Activated T-helper 1 cell treated with Interleukin-2 at 50 U/mL for 16 hours (primary cell): ENCODE measurements at places on chromosomes 3 and 15.

GRCh38 chr3:33717616-33717865 lies 513 bp downstream of the CLASP2 start:
- no peak for DNase-seq

DNA sequence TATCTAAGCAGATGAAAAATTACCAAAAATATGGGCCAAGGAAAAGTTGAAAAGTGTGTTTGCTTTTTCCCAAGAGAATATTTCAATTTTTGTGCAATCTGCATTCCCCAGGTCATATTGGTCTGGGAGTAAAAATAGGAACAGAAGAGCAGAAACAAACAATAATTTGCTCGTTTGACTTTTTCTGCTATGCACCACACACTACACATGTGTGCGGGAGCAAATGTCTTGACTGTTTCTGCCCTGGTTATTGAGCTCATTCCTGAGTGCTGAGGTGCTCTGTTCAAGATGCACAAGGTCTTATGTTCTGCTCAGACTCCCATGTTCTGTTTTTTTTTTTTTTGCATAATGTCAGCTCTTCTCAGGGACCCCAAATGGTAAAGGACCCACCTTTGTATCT lies 298.0 kb upstream of the MME start:
- no peak for DNase-seq

DNA sequence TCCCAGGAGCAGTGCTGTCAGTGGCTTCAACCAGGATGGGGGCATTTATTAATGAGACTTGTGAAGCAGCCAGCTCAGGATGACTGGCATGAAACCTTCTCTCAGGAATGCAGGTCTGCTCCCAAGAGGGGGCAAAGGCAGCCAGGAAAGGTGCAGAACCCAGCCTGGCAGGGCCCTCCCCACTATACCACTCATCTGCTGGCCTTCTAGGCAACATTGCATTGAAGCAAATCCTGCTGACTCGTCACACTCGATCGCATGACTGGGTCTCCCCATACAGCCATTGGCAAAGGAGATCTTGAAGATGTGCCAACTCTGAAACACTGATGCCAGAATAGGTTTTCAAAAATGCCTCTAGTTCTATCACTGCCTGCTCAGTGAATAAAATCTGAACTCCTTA lies 65.7 kb upstream of the CMTM7 start:
- DNase-seq: no peak

DNA sequence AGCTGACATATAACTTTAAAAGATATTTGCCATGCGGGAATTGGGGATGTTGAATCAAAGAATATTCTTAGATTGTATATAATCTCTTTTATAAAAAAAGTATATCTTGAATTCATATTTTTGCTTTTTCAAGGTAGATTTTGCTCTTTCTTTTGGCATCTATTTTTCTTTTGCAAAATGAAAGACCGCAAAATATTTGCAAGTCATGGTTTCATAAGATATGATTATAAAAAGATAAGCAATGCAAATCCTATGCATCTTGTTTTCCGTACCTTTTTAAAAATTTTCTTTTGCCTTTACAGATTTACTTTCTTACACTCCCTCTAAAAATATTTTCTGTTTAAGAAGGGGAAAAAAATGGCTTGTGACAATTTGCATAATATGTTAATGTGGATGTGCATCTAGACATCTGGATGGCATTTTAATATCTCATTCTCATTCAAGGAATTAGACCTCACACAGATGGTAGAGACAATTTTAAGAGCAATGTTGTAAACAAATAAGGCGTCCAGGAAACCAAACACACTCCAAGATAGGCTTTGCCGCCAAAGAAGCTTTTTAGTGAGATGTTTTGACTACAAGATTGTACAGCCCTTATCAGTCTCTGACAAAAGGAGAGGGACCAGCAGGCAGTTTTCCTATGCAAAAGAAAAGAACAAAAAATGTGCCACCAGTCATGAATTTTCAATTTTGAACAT lies 371.1 kb downstream of the CHL1 start:
- no peak for DNase-seq

DNA sequence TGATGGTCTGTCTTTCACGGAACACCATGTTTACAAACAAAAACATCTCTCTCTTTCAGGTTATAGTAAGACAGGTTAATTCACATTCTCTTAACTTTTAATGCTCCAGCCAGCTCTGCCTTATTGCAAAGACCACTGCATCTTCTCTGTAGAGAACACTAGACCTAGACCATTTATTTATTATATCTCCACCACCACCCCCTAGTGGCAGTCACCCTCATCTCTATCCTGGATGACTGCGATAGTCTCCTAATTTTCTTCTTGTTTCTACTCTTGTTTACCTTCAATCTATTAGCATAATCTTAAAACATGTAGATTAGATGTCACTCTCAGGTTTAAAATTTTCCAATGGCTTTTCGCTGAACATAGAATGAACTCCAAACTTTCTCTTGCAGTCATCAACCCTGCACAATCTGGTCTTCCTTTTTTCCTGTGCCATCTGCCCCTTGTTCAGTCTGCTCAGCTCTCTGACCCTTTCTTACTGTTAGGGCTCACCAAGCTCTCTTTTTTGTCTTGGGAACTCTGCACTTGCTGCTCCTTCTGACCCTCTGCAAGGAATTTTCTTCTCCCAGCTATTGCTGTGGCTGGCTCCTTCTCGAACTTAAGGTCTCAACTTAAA lies 155.6 kb downstream of the SQOR start:
- DNase-seq: no peak

- no peak for DNase-seq
These were observed 95.4 kb downstream of the SRGAP3 start for GRCh38 chr3:9153904-9154619.

DNA sequence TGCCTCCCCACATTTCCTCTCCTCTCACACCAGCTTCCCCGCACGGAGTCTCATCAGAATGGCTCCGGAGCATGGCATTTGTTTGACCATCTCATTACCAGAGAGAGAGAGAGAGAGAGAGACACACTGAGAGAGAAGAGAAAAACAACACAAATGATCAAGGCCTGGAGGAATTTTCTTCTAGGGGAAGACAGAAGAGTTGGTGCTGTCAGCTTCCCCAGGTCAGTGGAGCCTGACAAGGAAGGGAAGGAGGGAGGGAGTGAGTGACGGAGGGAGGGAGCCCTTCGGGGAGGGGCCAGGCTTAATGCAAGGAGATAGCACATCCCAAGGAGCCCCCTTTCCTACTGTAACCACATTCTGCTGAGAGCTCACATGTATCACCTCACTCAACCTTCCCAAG lies 9.1 kb downstream of the ST8SIA2 start:
- DNase-seq: no peak

GRCh38 chr15:72801590-72802325 lies 18.2 kb upstream of the ADPGK start:
- DNase-seq: no peak

- DNase-seq: no peak
These were observed 19.1 kb upstream of the RIOX2 start for GRCh38 chr3:97991293-97991682.

GRCh38 chr3:56927855-56928254 lies 126.1 kb upstream of the ARHGEF3 start:
- no peak for DNase-seq

- DNase-seq: no peak
These were observed 10.0 kb downstream of the CRYGS start for GRCh38 chr3:186534113-186534669.

- DNase-seq: no peak
These were observed 26.8 kb upstream of the CHRM5 start for GRCh38 chr15:33941279-33942063.

DNA sequence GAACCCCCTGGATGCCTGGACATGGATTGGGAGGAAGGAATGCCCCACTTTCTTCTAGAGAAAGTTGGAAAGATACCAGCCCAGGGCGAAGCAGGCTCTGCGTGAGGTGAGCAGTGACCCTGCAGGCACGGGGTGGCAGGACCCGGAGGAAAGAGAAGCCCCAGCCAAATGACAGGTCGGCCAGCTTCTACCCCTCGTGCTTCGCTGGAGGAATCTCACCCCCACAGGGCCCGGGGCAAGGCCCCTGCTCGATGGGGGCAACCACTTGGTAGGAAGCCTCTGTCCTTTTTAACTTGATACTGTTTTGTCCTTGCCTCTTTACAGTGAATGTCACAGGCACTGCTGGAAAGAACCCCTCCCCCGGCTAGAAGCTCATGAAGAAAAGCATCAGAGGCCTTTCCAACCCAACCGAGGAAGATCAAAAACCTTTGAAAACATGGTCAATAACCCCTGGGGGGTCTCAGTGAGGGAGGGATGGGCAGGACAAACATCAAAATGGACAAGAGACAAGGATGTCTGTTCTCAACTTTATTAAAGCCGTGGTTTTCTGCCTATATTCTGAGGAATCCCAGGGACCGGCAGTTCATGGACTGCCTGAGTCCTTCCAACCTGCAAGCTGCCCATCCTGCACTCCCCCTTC lies 54.4 kb downstream of the SH3BP5 start:
- no peak for DNase-seq

GRCh38 chr3:113890256-113890900 lies 51.8 kb downstream of the GRAMD1C start:
- no peak for DNase-seq

DNA sequence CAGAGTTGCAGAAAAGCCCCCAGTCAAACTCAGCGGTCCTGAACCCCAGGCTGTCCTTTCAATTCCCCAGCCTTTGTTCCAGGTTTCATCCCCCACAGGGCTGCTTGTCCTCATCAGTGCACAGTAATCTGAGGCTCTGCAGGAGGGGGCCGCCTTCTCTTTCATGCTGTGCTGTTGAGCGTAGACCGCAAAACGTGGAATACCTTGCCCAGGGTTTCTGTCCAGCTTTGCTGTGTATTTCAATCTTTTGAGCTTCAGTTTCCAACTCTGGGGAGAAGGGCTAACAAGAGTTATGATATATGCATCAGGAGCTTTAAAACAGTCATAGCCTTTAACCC lies 64.8 kb downstream of the FAM43A start:
- DNase-seq: no peak

- DNase-seq: no peak
These were observed 152.1 kb upstream of the TBL1XR1 start for GRCh38 chr3:177349384-177349783.

DNA sequence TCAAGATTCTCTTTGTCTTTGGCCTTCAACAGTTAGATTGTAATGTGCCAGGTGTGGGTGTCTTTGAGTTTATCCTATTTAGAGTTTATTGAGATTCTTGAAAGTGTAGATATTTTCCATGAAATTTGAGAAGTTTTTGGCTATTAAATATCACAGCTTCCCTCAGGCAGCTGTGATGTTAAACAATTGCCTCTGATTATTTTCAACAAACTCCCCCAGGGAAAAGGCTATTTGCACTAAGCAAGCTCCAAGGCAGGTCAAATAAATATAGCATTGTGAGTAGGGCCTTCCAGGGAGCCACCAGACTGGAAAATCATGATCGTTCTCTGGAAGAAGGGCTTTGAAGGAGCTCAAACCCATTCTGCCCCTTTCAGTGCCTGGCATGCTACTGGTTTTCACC lies 107.0 kb downstream of the EEFSEC start:
- DNase-seq: no peak

- no peak for DNase-seq
These were observed 1037.0 kb upstream of the NR2F2 start for GRCh38 chr15:95293456-95294031.

- peak; percentile 9 for DNase-seq
These were observed 9.4 kb downstream of the MUC4 start for GRCh38 chr3:195802261-195802701.

DNA sequence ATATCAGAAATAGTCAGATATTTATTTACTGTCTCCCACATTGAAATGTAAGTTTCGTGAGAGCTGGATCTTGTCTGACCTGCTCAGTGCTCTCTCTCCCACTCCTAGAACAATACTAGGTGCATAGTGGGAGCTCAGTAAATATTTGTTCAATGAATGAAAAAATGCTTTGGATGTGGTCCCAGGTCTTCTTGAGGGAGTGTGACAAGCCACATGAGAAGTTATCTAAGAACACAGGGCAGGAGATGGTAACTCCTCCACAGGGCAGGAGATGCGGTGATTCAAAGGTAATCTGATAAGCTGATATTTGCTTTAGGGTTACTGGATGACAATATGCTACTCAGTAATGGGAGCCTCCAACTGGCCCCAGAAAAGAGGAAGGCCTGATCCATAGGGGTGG lies 25.8 kb upstream of the PLA2G4E start:
- no peak for DNase-seq

GRCh38 chr15:95249524-95249923 lies 1018.2 kb downstream of the MCTP2 start:
- DNase-seq: no peak

- DNase-seq: peak; percentile 35
These were observed at the start of gene CFAP44 for GRCh38 chr3:113441051-113441770. Gene CFAP44, minus strand, starts transcription at chr3:113441493. Its CDS starts 7,829 bp downstream, at chr3:113433664.

DNA sequence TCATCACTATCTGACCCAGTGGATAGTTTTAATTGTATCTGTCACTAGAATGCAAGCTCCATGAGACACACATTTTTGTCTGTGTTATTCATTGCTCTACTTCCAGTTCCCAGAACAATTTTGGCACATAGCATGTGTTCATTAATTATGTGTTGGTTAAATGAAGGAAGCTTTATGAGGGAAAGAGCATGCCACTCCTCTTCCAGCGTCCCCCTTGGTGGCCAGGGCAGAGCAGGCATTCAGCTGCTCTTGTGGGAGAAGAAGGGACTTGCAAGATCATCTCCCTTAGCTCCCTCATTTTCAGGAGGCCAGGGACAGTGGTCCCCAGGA lies 489 bp upstream of the GALNT15 start:
- DNase-seq: no peak

DNA sequence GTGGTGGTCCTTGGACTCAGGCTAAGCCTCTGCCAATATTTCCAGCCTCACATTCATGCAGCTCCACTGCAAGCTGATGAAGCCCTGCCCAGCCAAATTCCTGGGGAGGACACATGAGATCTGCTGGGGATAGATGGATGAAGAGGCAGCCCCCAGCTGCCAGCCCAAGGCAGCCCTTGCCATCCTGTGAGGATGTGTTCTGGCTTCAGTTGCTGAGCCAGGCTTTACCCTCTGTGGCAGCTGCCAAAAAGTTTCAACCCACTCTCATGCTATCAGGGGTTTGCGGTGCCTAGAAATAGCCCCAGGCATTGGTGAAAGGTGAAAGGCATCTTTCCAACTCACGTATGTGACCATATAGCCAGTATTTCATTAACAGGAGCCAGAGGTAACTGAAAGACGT lies 37.6 kb downstream of the C2CD4A start:
- DNase-seq: no peak

DNA sequence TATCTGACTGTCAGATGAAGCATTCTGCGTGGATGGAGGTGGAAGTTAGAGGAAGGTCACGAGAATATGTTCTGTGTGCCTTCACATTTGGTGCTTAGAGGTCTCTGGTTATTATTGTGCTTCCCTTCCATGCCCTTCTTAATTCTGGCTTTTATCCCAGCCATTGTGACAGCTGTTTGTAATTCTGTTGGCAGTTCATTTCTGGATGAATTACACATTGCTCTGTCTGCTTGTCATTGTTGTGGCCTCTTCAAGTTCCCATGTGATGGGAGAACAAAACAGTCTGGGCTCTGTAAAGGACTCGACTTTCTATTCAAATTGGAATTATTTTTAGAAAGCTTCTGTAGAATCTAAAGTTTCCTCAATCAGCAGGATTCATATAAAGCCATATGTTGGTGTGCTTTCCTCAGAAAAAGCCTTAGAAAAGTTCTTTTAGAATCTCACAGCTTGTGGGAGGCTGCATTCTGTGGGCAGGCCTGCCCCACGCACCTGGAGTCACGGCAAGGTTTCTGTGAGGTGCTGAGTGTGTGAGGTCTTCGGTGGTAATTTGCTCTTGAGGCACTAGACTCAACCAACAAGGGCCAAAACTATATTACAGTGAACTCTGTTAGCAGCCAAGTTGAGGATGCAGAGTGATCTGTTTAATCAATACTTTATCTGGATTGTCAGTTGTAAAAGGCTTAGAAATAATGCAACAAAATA lies 397.4 kb upstream of the AZI2 start:
- DNase-seq: no peak
